H4 (cell line): ENCODE measurements at places on chromosomes 5 and 9. TPM values are rescaled to one million over a fixed set of nuclear protein-coding genes. Genes with fewer than 3 reads are reported as not detected.

The CDC20B gene
- not detected in 2 replicates for total RNA-seq

The MSX2 gene
- total RNA-seq = 71.1 and 73.6 TPM in 2 replicates

The WDR38 gene
- total RNA-seq = not detected in 2 replicates

The PCDHGC3 gene
- 50.8 and 61.5 TPM in 2 replicates for total RNA-seq

The DAPK1 gene
- total RNA-seq = 6.6 and 10.5 TPM in 2 replicates

The DNAH5 gene
- total RNA-seq = 1.5 TPM in 2 replicates

The CCDC152 gene
- total RNA-seq = 0.19 and 0.94 TPM in 2 replicates

The COL5A1 gene
- total RNA-seq = 26.8 and 32.1 TPM in 2 replicates

The ACOT12 gene
- total RNA-seq = not detected in 2 replicates

The PCDHGB7 gene
- 0.58 and 1.4 TPM in 2 replicates for total RNA-seq

The ARHGEF37 gene
- 0.81 and 0.90 TPM in 2 replicates for total RNA-seq

The DPP7 gene
- total RNA-seq = 34.8 and 52.2 TPM in 2 replicates

The ZNF883 gene
- total RNA-seq = 3.2 and 3.6 TPM in 2 replicates

The SHC3 gene
- 0.02 and 1.0 TPM in 2 replicates for total RNA-seq

The OLFM1 gene
- 34.9 and 50.8 TPM in 2 replicates for total RNA-seq

The LEAP2 gene
- 0.08 and 0.25 TPM in 2 replicates for total RNA-seq

The FOXD4 gene
- 1.2 TPM in 1 of 2 replicates, not detected in the other for total RNA-seq

The PCDHA8 gene
- 0.04 and 0.17 TPM in 2 replicates for total RNA-seq

The HMCN2 gene
- total RNA-seq = 0.10 TPM in 1 of 2 replicates, not detected in the other

The HDHD3 gene
- total RNA-seq = 13.8 and 14.5 TPM in 2 replicates

The CARD6 gene
- total RNA-seq = 7.2 and 8.3 TPM in 2 replicates
